ENCODE measurements at places on chromosomes 2 and 18.

DNA sequence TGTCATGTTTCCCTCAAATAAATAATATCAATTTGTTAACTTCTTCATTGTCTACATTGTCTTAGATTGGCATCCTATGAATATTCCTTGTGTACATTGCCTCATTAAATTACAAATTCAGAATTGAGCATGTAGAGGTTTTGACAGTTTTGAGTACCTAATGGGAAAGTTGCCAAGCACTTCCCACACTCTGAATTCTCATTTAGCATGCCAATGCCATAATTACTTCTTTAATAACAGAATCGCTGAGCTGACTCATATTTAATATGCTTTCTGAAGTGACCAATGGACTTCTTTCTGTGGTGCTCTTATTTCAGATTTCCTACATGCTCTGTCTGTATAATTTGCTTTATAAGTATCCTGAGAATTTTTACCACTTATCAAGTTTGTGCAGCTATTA lies 114.4 kb upstream of the NOL4 start:
- DNase-seq, result no peak

DNA sequence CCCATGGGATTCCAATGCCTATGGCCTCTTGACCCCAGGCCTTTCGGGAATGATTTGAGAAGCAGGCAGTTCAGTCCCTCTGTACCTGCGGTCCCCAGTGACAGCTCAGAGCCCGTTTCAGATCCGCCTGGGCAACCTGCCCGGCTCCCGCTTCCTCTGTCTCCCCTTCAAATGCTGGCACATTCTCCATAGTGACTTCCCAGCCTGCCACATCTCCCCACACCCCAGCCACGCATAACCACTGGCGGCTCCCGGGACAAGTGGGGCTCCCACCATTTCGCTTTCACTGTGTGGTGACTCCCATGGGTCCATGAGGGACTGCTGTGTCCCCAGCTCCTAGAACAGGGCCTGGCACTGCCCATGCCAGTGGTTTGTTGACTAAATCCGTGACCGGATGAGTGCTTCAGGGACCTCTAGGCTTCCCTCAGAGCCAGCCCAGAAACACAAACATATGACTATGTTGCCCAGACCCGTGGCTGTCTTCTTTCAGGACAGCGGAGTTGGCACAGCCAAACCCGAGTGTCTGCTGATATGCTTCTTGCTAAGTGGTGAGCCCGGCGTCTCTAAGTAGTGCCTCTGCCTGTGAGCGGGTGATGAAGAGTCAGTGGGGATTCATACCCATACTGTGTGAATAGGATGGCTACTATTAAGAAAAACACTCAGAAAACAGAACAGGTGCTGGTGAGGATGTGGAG lies 91.2 kb downstream of the GLI2 start:
- no peak for DNase-seq

DNA sequence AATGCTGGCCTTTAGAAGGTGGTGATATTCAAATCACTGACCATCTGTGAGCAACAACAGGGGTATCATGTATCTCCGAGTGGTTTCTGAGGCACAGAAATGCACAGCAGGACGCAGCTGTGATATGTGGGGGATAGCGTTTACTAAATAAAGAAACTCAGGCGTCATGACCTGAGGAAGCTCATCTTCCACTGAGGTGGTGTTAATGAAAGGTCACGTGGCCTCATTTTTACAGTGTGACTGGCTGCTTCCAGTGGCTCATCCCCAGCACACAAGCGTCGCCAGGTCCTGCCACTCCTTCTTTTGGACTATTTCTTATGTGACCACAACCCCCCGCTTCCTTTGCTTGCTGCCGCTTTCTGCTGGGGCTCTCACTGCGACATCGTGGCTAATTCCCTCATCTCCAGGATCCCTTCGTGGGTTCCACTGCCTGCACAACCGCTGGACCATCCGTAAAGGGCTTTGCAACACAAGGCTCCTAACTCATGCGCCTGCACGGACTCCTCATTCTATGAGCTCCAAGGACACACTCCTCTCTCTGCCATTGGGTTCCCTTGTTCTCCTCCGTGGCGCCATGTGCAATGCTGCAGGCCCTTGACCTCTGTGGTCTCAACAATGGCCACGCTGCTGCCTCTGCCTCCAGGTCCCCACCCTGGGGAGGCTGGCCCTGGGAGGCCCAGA lies 109.3 kb downstream of the MBP start:
- DNase-seq, result no peak

DNA sequence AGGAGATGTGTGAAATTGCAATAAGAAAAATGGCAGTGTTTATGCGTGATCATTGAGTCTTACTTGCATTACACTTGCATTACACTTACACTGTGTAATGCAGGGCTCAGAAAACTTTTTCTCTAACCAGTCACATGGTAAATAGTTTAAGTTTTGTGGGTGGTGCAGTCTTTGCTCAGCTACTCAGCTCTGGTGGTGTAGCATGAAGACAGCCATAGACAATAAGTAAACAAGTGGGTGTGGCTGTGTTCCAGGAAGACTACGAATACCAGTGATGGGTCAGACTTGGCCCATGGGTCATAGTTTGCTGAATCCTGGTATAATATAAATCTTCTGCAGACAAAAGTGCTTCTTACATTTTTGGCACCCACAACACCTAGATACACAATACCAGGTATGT lies 115.6 kb upstream of the CYP1B1 start:
- no peak for DNase-seq

DNA sequence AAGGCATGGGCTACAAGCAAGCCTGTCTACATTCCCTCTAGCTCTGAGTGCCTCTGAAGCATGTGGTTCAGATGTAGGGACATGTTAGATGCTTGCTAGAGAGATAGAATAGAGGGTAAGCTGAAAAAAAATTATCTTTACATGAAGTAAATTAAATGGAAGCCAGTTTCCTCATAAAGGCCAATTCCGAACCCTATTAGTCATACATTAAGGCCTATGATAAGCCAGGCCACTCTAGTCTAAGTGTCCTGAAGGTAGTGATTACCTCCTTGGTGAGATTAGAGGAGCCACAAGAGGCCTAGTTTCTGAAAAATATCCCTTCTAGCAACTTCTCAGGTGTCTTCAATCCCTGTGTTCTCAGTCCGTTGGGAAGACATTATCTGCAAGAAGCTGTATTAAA lies 72.4 kb upstream of the NPAS2 start:
- DNase-seq, result no peak

- DNase-seq, result peak; percentile 37
Measured at GRCh38 chr2:217331523-217332416, 471.9 kb upstream of the TNP1 start.

DNA sequence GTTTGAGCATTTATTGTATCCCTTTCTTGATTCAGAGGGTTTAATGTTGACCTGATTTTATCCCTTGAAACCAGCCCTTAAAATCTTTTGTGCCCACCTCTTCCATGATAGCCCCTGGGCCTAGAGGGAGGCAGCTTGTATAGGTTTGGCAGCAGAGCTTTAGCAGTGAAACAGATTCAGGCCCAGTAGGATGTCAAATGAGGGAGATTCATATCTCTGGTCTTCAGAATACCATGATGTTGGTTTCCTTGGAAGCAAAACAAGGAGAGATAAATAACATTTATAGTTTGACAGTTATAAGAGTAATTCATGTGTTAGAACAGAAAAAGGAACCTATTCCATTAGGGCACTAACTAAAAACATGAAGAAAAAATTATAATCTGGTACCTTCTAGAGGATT lies 649.2 kb downstream of the METTL4 start:
- no peak for DNase-seq

GRCh38 chr18:21362831-21363230 lies 120.8 kb downstream of the GREB1L start:
- DNase-seq, result no peak

- no peak for DNase-seq
Measured at GRCh38 chr2:216341121-216341520, 31.2 kb downstream of the MARCHF4 start.

DNA sequence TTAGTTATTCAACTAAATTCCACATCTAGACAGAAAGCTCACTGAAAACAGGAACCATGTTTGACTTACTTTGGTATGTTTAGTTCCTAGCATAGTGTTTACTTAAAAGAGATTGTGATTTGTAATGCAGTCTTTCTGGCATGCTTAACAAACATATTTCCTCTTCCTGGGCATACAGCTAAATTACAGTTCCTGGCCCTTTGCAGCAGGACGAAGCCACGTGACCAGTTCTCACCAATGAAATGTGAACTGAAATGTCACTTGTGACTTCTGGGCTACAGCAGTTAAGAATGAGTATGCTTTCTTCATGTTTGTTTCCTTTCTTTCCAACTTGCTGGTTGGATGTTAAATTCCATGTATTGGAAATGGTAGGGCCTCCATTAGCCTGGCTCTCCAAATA lies 330.5 kb downstream of the FIGN start:
- no peak for DNase-seq

DNA sequence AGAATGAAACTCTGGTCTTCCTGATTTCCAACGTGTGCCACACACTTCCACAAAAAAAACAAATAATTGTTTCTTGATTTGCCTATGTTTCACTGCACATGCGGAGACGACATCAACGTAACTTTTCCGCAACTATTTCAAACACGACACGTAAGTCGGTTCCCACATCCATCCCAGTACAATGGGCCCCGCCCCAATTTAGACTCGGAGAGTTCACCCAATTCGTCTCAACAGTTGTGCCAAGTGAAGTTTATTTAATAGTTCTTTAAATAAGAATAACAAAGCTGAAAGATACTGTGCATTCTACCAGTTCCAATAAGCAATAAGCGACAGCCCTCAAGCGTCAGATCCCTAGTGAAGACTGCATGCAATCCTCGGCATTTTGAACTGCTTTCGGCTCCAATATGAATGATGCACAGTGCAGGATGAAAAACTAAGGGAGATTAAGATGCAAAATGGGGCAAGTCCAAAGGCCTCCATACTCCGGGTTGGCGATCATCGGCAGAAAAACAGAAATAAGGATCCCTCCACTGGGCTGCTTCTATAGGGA lies 664 bp downstream of the CCT4 start:
- no peak for DNase-seq

DNA sequence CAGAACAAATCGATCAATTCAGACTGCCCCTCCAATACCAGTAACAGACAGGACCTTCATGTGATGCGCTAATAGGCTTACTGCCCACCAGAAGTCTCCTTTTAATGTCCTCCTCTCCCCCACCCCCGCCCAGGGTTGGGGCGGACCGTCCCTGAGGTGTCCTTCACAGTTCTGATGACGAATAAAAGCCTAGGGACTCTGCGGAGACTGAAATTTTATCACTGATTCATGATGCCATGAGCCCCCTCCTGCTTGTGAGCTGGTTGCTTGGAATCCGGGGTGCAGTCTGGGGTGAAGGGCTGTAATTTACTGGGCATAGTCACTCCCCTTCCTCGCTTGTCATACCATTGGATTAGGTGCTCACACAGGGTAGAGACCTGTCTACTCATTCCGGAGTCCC lies 42.3 kb downstream of the B3GNT2 start:
- no peak for DNase-seq

GRCh38 chr2:61177727-61178549 lies 15.9 kb downstream of the C2orf74 start:
- DNase-seq, result no peak
